MCF 10A (cell line): ENCODE measurements at places on chromosomes 6 and 20. TPM values are rescaled to one million over a fixed set of nuclear protein-coding genes. Genes with fewer than 3 reads are reported as not detected.
A peak's percentile ranks its signal among the peaks of the same experiment; 100 is the strongest.

- DNase-seq: no peak
These were observed 311.9 kb upstream of the SULF2 start for GRCh38 chr20:48096957-48097890.

- peak; percentile 50 for DNase-seq
These were observed 36.1 kb upstream of the THBS2 start for GRCh38 chr6:169289619-169290339.

DNA sequence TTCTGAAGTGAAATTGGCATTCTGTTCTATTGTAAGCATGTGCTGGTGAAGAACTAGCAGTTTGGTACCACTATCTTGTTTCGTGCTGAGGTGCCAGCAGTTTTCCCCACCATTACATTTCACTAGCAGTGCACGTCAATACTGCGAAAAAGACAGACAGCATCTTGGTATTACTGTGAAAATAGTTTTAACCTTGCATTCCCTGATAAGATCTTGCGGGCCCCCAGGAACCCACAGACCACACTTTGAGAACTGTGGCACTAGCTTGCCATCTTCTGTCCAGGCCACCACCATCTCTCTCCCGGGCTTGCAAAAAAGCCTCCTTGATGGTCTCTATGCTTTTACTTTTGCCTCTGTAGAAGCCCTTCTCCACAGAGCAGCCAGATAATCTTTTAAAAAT lies 185.7 kb downstream of the BACH2 start:
- DNase-seq: no peak

DNA sequence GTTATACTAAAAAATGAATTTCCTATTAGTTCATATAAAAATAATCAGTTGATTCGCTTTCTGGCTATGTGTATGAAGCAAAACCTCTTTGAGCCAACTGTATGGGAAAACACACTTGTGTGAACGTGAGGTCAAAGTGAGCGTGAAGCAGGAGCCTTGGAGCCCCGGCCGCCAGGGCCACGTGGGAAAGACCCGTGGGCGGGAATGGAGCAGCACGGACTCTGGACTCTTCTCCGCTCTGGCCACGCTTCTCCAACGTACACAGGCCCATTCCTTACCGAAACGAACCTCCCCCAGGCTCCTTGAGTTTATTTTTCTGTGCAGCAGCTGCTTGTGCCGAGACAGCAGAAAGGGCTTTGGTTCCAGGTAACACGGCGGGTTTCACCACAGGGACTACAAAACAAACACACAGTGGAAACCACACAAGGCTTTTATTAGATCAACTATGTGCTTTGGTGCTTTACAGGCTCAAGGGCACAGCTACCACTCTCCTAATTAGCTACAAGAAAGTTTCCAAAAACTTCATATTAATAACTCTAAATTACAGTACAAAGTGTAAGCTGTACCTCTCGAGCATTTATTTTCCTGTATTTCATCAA lies 62.7 kb downstream of the TAF4 start:
- no peak for DNase-seq

DNA sequence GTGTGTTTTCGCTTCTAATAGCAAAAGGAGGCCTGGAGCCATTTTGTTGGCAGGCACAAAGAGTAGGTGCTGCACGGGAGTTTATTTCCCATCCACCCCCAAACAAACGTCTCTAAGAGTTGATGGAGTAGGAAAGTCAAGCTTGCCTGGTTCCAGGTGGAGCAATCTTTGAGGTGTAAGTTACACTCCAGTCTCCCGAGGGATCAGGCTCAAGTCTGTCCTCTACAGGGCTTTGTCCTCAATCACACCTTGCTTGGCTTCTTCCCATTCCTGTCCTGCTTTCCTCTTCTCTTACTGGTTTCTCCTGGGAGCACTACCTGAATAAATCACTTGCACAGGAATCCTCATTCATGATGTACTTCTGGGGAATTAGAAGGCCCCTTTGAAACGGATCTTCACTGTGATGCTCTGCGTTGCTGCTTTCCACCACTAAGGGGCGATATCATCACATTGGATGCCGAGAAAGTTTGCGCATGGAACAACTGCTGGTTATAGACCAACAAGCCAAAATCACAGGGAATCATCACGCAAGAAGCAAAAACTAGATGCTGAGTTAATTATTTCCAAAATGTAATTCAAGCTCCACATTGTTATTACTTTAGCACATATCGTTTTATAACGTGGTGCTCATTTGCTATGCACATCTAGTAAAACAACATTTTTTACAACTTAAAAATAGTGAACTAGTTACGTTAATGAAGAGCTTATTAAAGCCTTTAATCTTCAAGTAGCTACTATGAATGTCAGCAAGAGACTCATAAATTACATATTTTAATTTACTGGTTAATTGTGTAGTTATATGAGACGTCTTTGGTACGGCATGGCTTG lies 156.8 kb downstream of the DNAH8 start:
- DNase-seq: peak; percentile 66

DNA sequence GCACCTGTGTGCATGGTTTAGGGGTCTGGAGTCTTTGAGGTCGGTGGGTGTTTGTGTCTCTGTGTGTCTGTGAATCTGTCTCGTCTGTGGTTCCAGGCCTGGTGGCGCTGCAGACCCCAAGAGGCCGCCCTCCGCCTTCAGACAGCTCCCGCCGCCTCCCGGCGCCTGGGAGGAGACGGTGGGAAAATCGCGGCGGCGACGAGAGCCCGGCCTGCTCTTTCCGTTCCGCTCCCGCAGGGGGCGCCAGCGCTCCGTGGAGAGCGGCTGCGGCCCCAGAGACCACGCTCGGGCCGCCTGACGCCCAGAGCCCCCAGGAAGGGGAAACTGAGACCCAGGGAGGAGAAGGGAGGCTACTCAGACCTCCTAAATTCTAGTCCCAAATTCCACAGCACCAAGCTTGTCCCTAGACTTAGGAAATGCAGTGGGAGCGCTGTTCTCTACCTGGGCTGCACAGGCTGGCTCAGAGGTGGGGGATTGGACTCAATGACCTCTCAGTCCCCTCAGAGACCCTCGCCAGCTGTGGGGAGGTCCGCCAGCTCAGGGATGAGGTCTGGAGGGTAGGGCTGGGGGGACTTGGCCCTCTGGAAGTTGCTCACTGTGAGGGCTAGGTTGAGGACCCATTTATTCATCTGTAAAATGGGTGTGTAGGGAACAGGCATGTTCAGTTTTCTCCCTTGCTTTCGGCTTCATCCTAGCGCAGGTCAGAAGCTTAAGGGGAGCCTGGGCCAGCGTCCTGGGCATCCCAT lies 36.9 kb upstream of the BLCAP start:
- peak; percentile 42 for DNase-seq

DNA sequence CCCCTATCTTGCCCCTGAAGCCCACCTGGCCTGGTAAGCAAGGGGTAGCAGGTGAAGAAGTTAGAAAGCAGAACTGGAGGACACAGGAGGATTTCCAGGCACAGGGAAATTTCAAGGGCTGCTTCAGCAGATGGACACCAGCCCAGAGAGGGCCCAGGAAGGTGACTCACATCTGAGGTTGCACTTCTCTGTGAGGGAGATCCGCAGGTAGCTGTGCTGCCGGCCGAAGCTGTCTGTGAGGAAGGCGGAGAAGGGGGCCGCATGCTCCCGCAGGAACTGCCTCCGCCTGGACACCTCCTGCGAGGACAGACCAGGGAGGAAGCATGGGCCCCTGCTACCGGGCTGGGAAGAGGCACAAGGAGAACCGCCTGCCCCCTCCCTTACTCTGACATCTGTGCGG lies 7.1 kb downstream of the MOCS1 start:
- peak; percentile 82 for DNase-seq

GRCh38 chr20:50391444-50392137 lies 118.6 kb upstream of the PTPN1 start:
- no peak for DNase-seq

DNA sequence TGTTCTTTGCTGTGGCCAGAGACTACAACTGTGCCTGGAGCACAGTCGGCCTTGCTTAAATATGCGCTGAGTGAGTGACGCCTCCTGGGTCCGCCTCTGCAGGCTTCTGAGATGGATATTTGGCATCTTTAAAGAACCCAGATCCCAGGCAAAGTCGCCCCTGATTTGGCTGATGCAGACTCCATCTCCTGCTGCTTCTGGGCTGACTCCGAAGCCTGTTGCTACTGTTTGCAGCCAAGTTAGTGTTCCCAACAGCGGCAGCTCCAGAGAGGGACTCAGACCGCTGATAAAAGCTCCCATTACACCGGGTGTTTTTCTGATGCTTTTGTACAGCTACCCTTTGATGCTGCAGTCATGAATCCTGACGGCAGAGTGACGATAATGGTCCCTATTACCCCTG lies 83.0 kb upstream of the SULF2 start:
- DNase-seq: no peak

- peak; percentile 41 for DNase-seq
These were observed 75.1 kb downstream of the QKI start for GRCh38 chr6:163489584-163489983.

Gene TINAG
- not detected in 2 replicates for total RNA-seq

Gene MUCL3
- not detected in 2 replicates for total RNA-seq
